ENCODE measurements at places on chromosomes 16 and 17.
A peak's percentile ranks its signal among the peaks of the same experiment; 100 is the strongest.

- peak; percentile 58 for DNase-seq
These were observed 24.8 kb downstream of the MAP1LC3B start for GRCh38 chr16:87416826-87417527.

- no peak for DNase-seq
These were observed 24.9 kb downstream of the VPS53 start for GRCh38 chr17:689556-690275.

GRCh38 chr17:76080768-76081287, 1.8 kb downstream of the ZACN start:
- no peak for DNase-seq

DNA sequence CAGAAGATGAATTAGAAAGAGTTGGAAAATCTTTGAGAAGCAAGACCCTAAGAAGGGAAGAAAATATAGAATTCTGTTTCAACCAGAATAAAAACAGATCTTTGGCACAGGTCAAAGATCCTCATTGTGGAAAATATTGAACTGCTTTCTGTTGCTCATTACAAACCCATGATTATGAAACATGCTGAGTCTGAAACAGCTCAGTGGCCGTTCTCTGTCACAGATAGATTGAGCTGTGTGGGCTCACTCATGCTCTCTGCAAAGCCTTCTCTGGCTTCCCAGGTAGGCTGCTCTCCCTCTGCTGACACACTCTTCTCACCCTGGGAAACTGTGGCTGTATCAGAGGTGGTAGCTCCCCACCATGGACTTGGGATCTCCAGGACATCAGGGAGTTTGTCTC, 3.4 kb upstream of the KRT38 start:
- no peak for DNase-seq

DNA sequence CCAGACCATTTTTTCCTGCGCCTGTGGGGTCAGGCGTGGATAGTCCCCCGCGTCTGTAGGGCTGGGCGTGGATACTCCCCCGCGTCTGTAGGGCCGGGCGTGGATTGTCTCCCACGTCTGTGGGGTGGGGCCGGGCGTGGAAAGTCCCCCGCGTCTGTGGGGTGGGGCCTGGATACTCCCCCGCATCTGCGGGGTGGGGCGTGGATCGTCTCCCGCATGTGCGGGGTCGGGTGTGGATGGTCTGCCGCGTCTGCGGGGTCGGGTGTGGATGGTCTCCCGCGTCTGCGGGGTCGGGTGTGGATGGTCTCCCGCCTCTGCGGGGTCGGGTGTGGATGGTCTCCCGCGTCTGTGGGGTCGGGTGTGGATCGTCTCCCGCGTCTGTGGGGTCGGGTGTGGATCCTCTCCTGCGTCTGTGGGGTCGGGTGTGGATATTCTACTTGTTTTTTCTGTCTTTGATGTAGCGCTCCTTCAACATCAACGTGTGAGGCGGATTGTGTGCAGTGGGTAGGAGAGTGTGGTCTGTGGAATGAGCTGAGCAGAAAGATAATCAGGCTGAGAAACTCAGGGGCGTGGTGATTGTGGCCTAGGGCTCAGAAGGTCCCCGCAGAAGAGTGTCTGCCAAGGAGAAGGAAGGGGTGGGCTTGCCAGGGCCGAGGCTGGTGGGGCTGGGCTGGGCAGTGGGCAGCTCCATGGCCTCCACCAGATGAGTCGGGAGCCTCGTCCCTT, 3.2 kb downstream of the GNPTG start:
- no peak for DNase-seq

DNA sequence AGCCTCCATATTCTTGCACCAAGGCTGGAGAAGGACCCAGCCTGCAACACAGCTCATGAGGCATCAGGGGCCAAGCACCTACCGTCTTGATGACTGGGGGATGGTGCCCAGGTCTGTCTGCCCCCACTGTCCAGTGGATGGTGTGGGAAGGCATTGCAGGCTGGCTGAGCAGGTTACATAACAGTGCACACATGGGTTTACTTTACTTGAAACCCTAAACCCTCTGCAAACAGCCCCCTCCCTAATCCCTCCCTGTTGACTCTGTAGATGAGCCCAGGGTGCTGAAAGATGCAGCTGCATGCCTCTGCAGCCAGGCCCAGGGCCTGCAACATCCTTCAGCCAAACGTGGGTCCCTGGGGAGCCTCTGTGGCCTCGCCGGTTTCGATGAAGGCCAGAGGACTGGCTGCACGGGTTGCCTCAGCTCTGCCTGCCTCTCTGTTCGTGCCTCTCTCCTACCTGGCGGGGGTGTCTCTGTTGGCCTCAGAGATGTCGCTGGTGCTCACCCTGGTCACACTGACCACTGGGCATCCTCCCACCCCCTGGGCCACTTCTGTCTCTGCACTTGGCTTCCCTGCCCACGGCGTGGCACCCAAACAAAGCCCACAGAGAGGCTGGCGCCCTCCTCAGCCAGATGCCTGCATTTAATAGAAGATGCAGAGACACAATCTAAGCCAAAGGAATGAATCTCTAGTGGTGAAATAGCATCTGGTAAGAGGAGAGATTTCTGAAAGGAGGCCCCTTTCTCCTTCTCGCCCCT, 95.1 kb downstream of the METRNL start:
- DNase-seq, result peak; percentile 52

GRCh38 chr17:75589012-75589918, 1.7 kb downstream of the MYO15B start:
- DNase-seq, result peak; percentile 83

GRCh38 chr17:33049781-33050414, 58.3 kb downstream of the SPACA3 start:
- DNase-seq, result peak; percentile 49

GRCh38 chr17:68892658-68893057, 62.5 kb downstream of the ABCA8 start:
- no peak for DNase-seq

- DNase-seq, result peak; percentile 56
These were observed 92.7 kb upstream of the CDH5 start for GRCh38 chr16:66273644-66274334.

GRCh38 chr17:72334205-72334604, 213.4 kb downstream of the SOX9 start:
- peak; percentile 77 for DNase-seq

GRCh38 chr17:37791447-37792399, 46.9 kb upstream of the HNF1B start:
- peak; percentile 18 for DNase-seq

DNA sequence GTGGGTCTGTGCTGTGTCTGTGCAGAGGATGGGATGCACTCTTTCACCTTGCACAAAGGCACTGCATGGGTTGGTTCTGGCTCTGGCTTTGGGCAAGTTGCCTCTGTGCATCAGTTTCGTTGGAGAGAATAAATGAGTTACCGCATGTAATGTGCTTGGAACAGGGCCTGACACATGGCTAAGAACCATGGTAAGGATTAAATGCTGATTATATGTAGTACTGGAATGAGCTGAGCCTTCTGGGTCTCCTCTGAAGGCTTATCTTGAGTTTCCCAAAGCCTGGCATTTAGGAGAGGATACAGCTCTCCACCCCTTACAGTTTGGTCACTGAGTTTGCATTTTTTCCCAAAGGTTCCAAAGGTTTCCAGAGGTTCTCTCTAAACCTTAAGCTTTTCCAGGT, 69.1 kb downstream of the KSR1 start:
- DNase-seq, result no peak

- DNase-seq, result no peak
These were observed 16.7 kb downstream of the ZNF423 start for GRCh38 chr16:49839017-49839825.

DNA sequence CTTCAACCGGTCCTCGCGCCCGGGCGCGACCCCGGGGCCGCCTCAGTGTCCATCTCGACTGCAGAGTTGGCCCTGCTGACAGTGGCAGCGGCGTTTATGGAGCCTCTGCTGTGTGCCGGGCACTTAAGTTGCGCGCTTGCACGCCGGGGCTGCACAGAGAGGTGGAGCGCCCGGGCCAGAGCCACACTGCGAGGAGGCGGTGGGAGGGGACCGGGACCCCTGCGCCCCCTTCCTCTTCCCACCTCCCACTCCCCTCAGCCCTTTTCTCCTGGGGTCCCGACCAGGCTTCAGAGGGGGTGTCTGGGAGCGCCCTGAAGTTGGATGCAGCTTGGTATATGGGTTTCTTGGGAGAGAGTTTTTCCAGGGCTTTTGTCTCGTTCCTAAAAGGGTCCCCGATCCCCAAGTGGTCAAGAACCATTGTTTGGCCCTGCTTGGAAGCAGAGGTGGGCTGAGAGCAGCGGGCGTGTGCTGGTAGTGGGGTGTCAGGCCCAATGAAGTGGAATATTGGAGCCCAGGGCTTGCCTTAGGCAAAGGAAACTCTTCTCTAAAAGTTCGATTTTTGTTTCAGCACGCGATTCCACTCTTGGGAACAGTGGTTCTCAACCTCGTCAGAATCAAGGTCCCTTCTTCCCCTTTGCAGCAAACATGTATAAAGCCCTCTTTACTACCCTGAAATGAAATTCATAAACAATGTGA, 605 bp downstream of the MRTFB start:
- no peak for DNase-seq

GRCh38 chr17:12627177-12627629, 38.5 kb upstream of the MYOCD start:
- peak; percentile 100 for DNase-seq

- no peak for DNase-seq
These were observed 140.3 kb downstream of the SLC39A11 start for GRCh38 chr17:72952220-72952619.

DNA sequence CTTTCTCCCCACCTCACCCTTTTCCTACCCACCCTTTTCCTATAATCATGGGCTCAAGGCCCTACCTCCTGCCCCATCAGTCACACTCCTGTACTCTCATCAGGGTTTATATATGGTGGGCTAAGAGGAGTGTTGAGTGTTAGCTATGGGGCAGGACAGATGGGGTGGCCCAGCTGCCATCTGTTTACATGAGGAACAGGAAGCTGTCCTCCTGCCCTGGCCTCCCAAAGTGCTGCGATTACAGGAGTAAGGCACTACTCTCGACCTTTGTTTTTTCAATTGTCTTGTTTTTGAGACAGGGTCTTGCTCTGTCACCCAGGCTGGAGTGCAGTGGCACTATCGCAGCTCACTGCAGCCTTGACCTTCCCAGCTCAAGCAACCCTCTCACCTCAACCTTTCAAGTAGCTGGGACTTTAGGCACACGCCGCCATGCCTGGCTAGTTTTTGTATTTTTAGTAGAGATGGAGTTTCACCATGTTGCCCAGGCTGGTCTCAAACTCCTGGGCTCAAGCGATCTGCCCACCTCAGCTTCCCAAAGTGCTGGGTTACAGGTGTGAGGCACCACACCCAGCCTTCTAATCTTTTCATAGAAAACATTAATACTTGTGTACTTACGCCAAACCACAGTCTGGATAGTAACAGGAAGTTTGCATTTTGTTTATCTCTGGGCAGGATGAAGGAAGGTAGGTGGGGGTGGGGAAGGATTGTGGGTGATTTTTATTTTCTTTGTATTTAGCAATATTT, 1.6 kb downstream of the TRADD start:
- no peak for DNase-seq

- peak; percentile 96 for DNase-seq
These were observed 255.7 kb upstream of the DYNLRB2 start for GRCh38 chr16:80285104-80285503.

GRCh38 chr17:54544249-54544648, 356.4 kb upstream of the TOM1L1 start:
- no peak for DNase-seq

GRCh38 chr16:11964761-11965551, at the start of gene TNFRSF17:
TNFRSF17 (plus strand) TSS chr16:11965210; CDS start chr16:11965325, 115 bp downstream.
- no peak for DNase-seq

DNA sequence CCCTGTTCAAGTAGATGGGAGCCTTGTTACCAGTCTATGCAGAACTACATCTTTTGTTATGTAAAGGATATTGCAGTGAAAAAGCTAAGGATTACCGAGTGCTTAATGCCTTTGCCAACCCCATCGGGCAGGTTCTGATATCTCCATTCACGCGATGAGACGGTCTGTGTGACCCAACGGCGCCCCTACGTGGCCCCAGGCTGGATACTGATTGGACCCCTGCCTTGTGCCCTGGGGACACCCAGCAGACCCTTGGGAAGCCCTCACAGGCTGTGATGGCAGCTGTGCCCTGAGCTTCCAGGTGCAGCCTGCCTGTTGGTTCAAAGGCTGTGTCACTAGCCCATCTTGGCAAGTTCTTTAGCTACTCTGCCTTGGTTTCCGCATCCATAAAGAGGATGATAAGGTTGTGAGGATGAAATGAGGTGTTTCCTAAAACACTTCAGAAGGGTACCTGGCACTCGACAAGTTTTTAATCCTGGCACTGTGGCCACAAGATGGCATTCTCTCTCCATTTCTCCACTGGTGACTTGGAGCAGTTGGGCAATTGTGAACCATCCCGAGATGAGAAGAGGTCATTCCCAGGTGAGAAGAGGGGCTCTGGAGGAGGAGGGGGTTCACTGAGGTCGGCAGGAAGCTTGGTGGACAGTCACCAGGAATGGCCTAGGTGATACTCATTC, 33.6 kb downstream of the HAPSTR1 start:
- DNase-seq, result no peak

- DNase-seq, result peak; percentile 3
These were observed 56.9 kb upstream of the SOX9 start for GRCh38 chr17:72063756-72064450.

DNA sequence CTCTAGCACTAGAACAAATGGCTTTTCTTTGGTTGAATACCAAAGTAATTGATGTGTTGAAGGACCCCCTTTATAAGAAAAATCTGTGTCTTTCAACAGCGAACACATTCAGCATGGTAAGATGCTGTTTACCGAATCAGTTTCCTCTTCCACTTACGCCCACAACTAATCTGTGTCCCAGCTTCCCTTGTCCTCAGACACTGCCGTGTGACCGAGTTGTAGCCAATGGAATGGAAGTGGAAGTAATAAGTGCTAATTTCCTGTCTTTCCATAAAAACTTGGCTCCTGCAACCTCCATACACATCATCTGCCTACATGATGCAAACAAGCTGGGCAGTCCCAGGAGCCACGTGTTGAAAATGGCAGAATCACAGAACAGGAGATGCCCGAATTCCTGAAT, 10.4 kb downstream of the CDIPT start:
- DNase-seq, result peak; percentile 50

DNA sequence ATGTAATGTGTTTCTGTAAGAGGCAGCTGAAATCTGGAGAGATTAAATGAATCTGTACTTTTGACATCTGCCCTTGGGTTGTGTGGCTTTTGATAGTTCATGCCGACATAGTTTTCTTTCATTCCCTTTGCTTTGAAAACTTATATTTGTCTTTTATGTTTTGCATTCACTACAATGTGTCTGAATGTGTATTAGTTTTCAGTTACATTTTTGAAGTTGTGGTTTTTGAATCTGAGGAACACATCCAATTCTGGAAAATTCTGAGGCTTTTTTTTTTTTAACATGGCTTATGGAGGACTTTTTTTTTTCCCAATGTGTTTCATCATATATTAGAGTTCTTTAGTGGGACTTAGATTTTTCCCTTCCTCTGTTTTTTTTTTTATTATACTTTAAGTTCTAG, 683.7 kb upstream of the SOX9 start:
- peak; percentile 50 for DNase-seq
